BJ (cell line): ENCODE measurements at places on chromosomes 11 and 22.

GRCh38 chr22:23790819-23791737 is 4.3 kb downstream of the SMARCB1 start:
- DNase-seq = peak; percentile 86

DNA sequence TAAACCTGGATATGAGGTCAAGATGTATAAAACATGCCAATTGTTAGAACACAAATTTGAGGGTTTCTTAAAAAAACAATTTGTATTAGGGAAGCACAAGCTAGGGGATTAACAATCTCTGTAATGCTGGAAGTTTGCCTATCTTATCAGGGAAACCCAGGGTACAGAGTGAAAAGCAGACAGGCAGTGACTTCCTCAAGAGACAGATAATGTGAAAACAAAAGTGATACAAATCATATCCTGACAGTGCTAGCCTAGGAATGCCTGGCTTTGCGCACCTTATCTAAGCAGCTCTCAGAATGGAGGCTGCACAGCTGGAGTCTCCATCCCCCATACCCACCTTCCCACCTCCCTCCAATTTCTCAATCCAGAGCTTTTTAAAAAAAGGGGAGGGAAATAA is 22.5 kb upstream of the RBX1 start:
- no peak for DNase-seq

- no peak for DNase-seq
Observed at GRCh38 chr11:72901374-72901773, 87.2 kb downstream of the ATG16L2 start.

DNA sequence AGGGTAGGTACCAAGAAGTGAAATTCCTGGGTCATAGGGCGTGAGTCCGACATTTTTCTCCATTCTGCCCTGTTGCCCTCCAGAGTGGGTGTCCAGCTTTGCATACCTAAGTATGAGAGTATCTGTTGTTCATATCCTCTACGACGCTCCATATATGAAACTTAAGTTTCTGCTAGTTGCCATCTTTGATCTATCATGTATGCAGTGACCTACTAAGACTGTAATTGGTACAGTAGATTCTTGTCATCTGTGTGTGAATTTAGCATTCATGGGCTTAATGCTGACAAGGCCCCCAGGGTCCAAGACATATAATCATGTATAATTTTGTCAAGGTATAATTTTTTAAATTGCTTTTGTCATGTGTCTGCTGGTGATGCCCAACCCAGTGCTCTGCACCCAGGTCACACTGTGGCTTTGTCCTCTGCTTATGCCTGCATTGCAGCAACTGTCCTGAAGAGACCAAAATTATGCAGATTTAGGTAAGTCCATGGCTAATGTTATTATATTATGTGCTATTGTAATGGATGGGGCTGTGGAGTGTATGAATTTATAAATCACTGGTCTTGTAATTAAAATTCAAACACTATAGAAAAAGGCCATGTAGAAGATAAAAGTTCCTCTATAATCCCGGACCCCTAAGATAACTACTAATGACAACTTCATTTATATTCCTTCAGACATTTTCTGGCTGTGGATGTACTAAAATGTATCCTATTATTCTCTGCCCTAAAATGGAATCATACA is 12.2 kb downstream of the NEAT1 start:
- no peak for DNase-seq

GRCh38 chr11:24068197-24068596 is 428.7 kb upstream of the LUZP2 start:
- no peak for DNase-seq

DNA sequence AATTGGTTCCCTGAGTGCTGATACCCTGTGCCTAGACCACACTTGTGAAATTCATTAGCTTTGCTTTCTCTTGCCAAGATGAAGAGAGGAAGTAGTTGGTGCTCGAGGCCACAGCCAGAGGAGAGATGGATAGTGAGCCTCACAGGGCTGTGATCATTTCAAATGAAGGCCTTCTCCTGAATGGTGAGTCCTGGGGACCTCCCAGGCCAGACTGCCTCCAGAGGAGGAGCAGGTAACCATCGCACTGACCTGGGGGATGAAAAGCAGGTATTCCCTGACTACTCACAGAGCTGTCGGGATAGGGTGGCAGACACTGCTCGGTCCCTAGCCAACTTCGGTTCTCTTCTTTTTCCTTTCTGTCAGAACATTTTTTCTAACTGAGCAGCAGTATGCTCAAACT is 4.8 kb upstream of the FXYD6 start:
- no peak for DNase-seq

DNA sequence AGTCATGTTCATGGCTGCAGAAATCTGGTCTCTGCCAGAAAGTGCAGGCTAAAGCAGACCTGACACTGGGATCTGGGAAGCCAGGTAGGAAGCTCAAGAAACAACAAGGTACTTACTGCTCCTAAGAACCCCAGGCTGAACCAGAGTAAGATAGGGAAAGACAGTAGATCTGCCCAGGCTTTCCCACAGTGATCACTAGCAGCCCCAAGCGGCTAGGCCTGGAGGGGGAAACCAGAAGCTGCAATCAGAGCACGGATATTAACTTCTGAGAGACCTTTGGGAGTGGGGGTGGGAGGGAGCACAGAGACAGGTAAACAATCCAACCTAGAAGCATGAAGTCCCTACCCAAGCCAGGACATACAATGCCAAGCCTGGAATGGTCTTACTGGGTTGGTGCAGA is 135.2 kb upstream of the C11orf58 start:
- DNase-seq = no peak

GRCh38 chr11:116701297-116701801 is 71.4 kb downstream of the BUD13 start:
- no peak for DNase-seq

DNA sequence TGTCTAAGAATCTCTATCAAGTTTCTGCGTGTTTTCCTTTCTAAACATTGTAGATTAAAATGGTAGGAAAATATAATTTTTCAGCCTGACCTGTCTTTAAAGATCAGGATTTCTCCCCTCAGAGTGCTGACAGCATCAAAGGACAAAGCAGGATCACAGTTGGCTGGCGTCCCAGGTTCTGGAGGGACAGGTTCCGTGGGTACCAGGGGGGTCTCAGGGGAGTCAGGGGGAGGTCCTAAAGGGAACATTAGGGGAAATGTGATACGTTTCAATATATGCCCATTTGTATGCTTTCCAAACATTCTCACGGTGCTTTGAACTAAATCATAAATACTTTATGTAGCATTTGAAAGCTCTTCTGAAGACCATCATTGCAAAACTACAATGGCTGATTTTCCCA is 3.4 kb downstream of the MMP3 start:
- DNase-seq = no peak

- no peak for DNase-seq
Observed at GRCh38 chr11:64866173-64866491, 12.3 kb downstream of the EHD1 start.

GRCh38 chr11:100297516-100297915 is 389.6 kb upstream of the ARHGAP42 start:
- no peak for DNase-seq

DNA sequence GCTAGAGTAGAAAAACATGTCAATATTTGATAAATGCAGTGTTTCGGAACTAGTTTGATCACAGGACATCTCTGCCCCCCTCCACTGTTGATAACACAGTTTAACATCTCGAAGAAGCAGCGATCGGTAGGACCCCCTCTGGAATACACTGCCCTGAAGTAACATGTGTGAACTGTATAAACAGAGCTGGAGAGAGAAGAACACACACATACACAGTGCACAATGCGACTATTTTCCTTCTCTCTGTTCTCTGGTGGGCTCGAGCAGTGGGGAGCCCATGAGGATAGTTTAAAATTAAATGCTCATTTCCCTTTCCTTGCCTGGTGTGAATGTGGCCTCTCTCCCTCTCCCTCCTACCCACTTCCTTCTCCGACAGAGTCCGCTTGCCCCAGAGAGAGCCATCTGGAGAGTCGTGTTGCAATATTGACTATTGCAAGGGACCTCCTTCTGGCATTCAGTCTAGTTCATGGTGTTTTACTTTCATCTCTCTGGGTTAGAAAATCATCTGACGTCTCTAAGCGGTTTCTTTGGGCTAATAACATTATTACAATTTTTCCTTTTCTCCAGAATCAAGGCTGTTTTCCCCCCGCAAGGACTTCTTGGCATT is 51.6 kb upstream of the BARX2 start:
- no peak for DNase-seq

DNA sequence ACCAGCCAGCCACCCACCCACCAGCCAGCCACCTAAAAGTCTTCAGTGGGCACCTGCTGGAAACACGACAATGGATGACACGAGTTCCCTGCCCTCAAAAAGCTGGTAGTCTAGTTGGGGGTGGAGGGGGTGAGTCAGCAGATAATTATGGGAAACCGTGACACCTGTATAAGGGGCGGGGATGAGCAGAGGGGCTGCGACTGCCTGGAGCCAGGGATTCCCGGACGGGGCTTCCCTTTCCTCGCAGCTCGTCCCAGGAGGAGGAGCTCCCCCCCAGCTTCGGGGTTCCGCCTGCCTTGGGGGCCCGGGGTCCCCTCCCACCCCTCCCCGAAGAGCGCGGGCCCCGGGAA is 2.3 kb upstream of the RTN4RL2 start:
- no peak for DNase-seq

DNA sequence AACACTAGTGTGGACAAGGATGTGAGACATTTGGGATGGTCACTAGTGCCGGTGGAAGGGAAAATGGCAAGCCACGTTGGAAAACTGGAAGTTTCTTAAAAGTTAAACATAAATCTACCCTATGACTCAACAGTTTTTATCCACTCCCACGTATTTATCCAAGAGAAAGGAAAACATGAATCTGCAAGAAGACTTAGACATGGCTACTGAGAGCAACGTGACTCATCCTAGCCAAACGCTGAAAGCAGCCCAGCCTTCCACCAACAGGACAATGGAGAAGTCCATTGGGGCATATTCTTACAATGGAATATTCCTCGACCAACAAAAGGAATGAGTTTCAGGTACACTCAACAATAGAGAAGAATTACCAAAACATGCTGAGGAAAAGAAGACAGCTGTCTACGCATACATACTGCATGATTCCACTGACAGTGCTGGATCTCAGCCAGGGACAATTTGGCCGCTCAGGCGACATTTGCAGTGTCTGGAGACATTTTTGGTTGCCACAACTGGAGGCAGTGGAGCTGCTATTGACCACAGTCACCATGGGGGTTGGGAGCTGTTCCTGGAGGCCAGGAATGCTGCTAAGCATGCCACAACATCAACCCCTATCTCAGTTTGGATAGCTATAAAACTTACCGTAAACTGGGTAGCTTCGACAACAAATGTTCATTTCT is 21.2 kb downstream of the SYT13 start:
- peak; percentile 14 for DNase-seq

DNA sequence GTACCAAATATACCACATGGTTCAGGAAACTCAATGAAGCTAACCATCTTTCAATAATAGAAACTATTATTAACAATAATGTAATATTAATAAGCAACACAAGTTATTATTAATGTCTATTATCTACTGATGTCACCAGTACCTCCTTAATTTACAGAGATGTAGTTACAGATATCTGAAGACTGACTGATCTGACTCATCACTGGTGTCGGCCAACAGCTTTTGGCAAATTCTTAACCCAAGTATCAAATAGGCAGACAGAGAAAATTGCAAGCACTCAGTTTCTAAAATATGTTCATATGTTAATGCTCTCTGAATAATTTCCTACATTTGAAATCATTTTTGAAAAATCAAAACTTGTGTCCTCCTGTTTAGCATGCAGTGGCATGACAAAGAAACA is 100.4 kb upstream of the DDI1 start:
- no peak for DNase-seq

- no peak for DNase-seq
Observed at GRCh38 chr11:71525938-71526495, 1.1 kb upstream of the KRTAP5-7 start.

DNA sequence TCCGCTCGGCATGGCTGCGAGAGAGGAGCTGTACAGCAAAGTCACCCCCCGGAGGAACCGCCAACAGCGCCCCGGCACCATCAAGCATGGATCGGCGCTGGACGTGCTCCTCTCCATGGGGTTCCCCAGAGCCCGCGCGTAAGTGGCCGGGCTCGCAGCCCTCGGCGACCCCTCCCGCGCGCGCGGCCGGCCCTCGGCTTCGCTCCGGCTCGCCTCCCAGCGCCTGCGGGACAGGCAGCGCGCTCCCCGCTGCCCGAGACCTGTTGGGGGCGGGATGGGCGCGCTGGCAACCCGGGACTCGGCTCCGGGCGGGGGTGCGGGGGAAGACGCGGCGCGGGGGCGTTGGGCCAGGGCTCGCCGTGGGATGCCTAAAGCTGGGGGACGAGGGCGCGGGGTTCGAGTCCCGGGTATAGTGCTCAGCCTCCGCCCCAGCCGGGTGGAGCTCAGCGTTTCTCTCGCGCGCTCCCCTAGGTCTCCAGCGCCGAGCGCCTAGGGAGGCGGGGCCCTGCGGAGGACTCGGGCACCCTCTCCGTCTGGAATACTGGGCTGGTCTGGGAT is 630 bp downstream of the UBASH3B start:
- DNase-seq = no peak

DNA sequence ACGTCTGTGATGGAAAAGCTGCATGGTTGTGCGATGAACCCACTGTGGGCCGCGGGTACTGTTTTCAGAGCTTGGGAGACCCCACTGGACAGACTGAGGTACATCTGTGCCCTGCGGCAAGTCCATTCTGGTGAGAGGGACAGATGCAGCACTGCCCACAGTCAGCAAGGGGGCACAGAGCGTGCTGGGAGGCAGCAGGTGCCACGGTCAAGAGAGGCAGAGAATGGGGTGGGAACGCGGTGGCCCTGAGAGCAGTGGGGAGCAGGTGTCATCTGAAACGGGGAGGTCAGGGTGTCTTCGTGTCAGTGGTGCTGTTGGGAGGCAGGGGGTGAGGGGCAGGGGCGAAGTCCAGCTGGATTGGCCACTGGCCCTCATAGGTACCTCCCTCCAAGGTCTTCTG is 32.0 kb downstream of the TBC1D22A start:
- no peak for DNase-seq

- DNase-seq = no peak
Observed at GRCh38 chr11:47101406-47101805, 75.3 kb downstream of the ARFGAP2 start.

- no peak for DNase-seq
Observed at GRCh38 chr11:1598816-1599215, 722 bp upstream of the KRTAP5-2 start.

DNA sequence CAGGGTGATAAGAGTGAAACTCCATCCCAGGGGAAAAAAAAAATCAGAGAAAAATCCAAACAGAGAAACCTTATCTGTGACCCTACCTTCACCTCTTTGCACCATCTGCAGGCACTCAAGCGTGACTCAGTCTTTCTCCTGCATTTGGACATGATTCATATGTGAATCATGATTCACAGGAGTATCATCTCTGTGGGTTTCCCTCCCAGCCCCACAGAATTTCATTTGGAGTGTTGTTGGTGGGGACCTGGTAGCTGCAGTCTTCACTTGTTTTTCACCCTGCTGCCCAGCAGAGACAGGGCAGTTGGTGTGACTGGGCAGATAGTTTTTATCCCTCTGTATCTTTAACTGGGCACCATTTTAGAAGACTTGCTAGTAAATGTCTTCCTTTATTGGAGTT is 75.7 kb downstream of the DEPDC5 start:
- peak; percentile 79 for DNase-seq

GRCh38 chr11:62458212-62459002 is 39.6 kb downstream of the SCGB1A1 start:
- no peak for DNase-seq

- no peak for DNase-seq
Observed at GRCh38 chr11:86481399-86481798, 106.7 kb downstream of the CCDC81 start.

- DNase-seq = no peak
Observed at GRCh38 chr11:64025205-64025604, 10.5 kb upstream of the FLRT1 start.

GRCh38 chr11:14764179-14764578 is 120.6 kb downstream of the PDE3B start:
- DNase-seq = no peak

GRCh38 chr11:59151761-59152160 is 9.1 kb downstream of the FAM111A start:
- no peak for DNase-seq
